ENCODE measurements at places on chromosomes 13 and 19.

GRCh38 chr13:30895773-30896172 is 10.3 kb upstream of the MEDAG start:
- no peak for DNase-seq

DNA sequence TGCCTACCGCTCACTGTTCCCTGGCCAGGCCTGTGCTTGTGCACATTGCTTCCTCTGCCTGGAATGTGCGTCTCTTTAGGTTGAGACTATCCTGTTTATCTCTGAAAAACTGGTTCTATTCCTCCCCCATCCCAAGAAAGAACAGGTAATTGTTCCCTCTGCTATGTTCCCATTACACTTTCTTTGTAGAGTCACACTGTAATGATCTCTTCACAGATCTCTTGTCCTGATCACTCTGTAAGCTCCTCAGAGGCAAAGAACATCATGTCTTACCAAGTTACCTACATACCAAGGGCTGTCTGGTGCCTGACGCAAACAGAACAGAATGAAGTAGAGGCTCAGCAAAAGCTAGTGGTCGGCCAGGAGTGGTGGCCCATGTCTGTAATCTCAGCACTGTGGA is 40.3 kb downstream of the SPRYD7 start:
- DNase-seq: no peak

DNA sequence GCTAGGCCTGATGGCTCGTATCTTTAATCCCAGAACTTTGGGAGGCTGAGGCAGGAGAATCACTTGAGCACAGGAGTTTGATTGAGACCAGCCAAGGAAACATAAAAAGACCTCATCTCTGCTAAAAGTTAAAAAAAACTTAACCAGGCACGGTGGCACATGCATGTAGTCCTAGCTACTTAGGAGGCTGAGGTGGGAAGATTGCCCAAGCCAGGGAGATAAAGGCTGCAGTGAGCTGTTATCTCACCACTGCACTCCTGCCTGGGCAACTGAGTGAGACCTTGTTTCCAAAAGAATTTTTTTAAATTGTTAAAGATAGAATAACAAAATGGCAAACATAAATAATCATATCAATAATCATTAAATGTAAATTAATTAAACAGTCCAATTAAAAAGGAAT is 365.8 kb downstream of the MTUS2 start:
- DNase-seq: no peak

DNA sequence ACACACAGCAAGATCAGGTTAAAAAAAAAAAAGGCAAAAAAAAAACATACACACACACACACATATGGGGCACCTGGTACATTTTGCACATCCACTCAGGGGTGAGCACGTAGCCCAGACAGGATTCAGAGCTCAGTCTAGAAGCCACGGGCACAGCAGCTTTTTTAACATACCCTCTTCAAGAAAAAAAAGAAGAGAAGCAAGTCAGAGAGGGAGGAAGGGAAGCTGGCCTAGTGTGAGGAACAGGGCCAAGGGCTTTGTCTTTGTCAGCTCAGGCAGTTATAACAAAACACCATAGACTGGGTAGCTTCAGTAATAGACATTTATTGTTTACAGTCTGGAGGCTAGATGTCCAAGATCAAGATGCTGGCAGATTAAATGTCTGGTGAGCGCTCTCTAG is 2.3 kb upstream of the TPM4 start:
- no peak for DNase-seq

DNA sequence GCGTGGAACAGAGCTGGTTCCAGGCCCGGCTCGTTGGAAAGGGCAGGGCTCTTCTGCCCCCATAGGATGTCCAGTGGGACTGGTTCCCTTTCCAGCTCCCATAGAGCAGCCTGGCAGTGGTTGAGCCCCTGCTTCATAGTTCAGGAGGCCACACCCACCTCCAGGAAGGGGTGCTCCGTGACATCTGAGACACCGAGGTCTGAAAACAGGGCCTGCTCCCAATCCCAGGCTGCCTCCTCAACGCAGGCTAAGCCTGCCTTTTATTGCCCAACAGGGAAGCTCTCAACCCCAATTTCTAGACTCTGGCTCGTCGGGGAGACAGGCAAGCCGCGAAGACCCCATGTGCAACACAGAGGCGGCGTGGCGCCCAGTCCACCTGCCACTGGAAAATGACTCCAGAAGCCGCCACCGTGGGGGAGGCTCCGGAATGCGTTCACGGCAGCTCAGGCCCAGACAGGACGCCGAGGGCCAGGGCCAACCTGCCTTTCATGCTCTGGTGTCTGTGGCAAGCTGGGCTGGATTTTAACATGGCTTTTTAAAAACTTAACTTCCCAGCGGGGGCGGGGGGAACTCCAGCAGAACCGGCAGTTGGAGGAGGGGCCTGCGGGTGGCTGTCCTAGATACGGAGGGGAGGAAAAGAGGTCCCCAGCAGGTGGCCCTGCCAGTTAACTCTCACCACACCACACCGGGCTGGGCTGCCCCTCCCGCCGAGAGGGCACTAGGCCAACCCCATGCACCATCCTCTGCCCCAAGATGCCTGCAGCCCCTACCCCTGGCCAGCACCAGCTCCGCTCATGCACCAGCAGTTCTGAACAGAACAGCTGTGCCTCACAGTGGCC is 17.9 kb upstream of the TINCR start:
- DNase-seq: no peak

DNA sequence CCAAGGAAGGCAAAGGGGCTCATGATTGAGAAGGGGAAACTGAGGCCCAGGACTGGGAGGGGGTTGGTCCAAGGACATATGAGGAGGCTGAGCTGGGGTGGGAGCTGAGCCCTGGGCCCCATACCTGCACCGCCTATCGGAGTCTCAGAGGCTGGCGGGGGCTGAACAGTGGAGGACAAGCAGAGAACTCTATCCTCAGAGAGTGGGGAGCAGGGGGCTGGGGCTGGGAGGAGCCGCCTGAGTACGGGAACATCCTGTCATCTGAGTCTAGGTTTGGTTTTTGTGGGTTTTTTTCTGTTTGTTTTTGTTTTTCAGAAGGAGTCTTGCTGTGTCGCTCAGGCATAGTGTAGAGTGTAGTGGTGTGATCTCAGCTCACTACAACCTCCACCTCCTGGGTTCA is 6.2 kb downstream of the ARRDC2 start:
- DNase-seq: no peak

- no peak for DNase-seq
These were observed 99.0 kb upstream of the TNFSF11 start for GRCh38 chr13:42474954-42475353.

GRCh38 chr13:33227927-33228647 is 57.5 kb downstream of the STARD13 start:
- DNase-seq: no peak

- no peak for DNase-seq
These were observed 37.2 kb upstream of the LRCH1 start for GRCh38 chr13:46515803-46516202.

GRCh38 chr13:24141333-24141910 is 19.1 kb upstream of the SPATA13 start:
- peak; percentile 20 for DNase-seq

- DNase-seq: no peak
These were observed 7.8 kb downstream of the SLC7A1 start for GRCh38 chr13:29587645-29588044.

DNA sequence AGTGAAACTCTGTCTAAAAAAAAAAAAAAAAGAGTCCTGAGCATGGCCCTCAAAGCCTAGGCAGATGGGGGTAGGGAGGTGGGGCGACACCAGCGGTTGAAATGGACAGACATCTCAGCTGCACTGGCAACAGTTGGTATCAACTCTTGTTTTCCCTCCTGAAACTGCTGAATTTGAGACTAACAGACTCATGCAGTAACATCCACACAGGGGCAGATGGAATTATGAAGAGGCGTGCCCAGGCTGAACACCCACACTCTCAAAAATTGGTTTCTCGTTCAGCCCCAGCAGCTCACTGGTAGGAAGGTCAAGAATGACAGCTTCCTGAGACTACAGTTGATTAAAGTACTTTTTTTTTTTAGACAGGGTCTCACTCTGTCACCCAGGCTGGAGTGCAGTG is 24.1 kb downstream of the PBX4 start:
- no peak for DNase-seq

- DNase-seq: no peak
These were observed 14.7 kb upstream of the GRAMD1A start for GRCh38 chr19:34985249-34986022.

GRCh38 chr13:45301263-45301662 is 39.7 kb downstream of the TPT1 start:
- no peak for DNase-seq

GRCh38 chr13:27541386-27541785 is 78.9 kb downstream of the LNX2 start:
- DNase-seq: no peak

DNA sequence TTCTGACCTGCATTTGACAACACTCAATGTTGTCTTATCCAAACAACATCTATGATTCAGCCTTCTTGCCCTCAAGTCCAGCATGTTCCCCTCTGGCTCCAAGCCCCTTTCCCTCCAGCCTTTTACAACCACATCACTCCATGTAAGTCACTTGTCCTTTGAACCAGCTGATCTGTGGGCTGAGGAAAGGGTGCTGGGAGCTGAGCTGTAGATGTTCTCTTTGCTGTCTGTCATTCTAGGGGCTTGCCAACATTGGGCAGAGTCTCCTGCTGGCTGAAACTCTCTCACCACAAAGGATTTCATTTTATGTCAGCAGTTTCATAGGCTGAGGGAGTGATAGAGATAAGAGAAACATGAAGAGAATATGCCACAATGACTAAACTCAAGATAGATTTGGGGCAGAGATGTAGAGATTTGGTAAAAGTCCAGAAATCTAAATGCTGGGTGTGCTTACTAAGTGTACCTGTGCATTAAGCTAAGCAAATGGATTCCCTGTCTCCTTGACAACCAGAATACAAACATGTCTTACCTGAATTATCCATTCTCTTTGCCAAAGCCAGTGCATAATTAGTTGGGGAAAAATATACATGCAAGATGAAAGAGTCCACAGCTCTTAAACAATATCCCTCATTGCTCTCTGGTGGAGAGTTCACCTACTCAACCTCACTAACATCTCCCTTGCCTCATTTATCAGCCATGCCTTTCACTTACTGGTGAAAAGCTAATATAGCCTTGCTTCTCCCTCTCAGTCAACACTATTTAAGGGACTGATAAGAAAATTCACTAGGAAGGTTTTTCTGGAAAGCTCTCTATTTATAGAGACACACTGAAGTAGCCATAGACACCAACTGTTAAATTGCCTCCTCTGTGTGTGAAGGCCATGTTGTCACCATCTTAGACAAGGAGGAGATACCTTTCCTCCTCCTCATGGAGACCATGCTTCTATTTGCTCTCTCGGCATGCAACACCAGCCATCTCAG is 175.5 kb upstream of the SERP2 start:
- no peak for DNase-seq

GRCh38 chr19:51107406-51108065 is 673 bp downstream of the CTU1 start:
- no peak for DNase-seq

DNA sequence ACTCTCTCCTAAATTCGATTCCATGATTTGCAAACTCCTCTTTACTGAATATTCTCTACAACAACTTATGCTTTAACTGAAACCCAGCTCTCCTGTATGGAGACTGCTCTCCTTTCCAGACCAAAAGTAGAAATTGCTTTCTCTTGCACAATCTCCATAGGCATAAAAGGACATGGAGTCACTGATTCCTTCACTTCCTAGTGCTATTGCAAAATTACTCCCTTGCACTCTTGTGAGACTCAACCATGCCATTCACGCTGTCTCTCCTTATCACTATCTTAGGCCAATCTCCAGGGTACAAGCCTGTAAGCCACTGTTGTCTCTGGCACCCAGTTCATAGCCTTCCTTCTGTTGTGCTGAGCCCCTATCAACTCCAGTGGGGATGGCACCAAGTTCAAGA is 30.6 kb downstream of the SERPINE3 start:
- DNase-seq: no peak

DNA sequence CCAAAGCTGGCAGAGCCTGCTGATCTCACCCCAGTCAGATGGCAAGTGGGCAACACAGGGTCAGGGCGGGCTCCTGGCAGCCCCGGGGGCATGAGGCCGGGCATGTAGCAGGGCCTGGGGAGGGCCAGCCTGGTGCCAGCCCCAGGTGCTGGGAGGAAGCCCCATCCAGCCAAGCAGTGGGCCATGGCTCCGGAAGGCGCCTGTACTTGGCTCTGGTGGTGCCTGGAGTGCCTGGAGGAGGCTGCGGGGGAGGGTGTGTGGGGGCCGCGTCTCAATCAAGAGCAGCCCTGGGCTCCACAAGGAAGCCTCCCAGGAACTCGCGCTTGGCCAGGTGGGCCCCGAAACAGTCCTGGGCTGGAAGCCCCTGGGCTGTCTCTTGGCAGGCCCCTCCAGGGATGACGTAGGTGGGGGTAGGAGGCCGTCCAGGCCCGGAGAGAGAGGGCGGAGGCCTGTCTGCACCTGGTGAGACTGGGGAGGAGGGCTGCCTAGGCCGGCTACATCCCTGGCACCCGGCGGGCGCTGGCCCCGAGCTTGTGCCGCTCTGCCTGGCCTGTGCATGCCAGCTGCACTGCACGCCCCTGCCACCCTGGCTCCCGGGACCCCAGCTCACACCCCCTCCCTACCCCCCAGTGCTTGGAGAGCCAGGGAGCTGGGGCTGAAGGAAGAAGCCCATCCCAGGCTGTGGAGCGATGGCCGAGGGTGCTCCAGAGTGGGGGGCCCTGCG is 45.9 kb downstream of the COMP start:
- no peak for DNase-seq

DNA sequence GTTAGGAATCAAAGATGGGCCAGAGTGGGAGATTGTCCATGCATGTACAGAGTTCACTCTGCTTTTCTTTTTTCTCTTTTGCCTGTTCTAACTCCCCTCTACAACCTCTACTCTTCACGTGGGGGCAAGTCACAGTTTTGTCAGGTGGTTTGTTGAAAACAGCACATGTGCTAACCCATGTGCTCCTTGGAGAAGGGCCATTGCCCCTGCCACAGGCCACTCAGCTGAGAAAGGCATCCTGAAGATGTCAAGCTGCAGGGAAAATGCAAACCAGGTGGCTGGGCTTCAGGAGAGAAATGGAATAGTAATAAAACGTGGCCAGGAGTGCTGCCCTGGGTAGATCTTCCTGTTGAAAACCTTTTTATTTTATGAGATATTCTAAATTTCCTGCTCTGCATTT is 35.3 kb upstream of the SLC10A2 start:
- DNase-seq: no peak

GRCh38 chr13:49540552-49540951 is 44.8 kb downstream of the PHF11 start:
- no peak for DNase-seq

DNA sequence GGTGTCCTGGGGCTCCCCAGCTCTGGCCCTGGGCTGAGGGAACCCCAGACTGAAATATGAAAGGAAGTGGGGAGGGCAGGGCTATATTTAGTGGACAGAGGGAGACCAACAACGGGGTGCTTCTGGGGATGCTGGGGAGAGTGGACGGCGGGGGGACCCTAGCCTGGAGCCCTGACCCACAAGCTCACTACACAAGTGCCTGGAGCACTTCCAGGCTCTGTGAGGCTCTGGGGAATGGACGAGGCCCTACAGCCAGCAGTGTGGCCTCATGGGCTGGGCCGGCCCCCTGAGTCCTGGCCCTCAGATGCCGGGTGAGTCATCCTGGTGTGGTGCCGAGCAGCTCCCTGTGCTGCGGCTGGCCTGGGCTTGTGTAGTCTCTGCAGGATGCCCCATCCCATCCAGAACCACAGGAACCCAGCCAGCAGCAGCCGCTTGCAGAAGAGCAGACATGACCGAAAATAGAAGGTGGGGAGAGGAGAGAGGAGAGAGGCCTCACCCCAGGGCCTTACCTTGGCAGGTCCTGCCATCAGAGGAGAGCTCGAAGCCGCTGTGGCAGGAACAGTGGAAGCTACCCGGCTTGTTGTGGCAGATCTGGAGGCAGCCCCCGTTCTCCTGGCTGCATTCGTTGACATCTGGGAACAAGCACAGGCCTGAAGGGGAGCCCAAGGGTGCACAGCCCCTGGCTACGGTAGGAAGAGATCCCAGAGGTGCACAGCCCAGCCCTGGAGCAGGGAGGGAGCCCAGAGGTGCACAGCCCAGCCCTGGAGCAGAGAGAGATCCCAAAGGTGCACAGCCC is 26.1 kb downstream of the GAS6 start:
- DNase-seq: no peak

Data from NCI-H1417 treated with DMSO at 0.1 percent for 48 hours (cell line).